ENCODE measurements at places on chromosomes 7 and 10. TPM values are rescaled to one million over a fixed set of nuclear protein-coding genes. Genes with fewer than 3 reads are reported as not detected.

DNA sequence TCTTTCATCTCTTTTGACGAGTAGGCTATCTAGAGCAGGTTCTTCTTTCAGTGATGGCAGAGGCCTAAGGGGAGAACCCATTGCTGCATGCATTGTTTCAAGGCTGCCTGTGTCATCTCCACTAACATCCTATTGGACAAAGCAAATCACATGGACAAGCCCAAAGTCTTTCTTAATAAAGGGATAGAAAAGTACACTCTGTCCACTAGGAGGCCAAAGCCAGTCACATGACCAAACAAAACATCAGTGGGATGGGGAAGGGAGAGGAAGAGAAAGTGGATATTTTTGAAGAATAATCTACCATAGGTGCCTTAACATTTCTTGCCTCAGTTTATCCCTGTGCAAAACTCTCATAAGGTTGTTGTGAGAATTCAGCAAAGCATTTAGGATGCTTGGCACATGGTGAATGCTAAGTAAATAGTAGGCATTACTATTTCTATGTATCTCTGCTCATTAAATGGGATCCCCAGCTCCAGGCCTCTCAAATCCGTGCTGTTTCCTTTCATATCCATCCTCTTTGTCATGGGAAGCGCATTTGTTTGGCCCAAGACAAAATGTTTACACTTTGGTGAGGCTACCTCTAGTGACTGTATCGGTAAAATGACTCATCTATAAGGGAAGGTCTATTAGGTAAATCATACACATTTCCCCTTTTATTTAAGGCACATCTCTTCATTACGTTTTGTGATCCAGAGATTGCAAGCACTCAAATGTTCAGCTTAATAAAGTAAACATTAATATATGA lies 16.7 kb upstream of the CADPS2 start:
- no peak overlapping the region for H3K4me3 ChIP-seq
- DNase-seq, result no peak
- no peaks in the 10 kb centered on the region for H3K27me3 ChIP-seq
- H3K36me3 ChIP-seq, result no peaks in the 10 kb centered on the region

GRCh38 chr10:48625826-48626134 lies 20.9 kb upstream of the ARHGAP22 start:
- no peak for DNase-seq
- no peaks in the 10 kb centered on the region for H3K4me1 ChIP-seq
- H3K27ac ChIP-seq, result no peak overlapping the region
- no peaks in the 10 kb centered on the region for H3K36me3 ChIP-seq
- no peaks in the 10 kb centered on the region for H3K27me3 ChIP-seq

- H3K4me1 ChIP-seq, result no peaks in the 10 kb centered on the region
- peaks cover 6% of the 10 kb centered on the region for H3K27me3 ChIP-seq
- no peak overlapping the region for H3K27ac ChIP-seq
- no peak overlapping the region for H3K4me3 ChIP-seq
- DNase-seq, result no peak
Observed at GRCh38 chr10:71088054-71088453, 124.3 kb upstream of the UNC5B start.

DNA sequence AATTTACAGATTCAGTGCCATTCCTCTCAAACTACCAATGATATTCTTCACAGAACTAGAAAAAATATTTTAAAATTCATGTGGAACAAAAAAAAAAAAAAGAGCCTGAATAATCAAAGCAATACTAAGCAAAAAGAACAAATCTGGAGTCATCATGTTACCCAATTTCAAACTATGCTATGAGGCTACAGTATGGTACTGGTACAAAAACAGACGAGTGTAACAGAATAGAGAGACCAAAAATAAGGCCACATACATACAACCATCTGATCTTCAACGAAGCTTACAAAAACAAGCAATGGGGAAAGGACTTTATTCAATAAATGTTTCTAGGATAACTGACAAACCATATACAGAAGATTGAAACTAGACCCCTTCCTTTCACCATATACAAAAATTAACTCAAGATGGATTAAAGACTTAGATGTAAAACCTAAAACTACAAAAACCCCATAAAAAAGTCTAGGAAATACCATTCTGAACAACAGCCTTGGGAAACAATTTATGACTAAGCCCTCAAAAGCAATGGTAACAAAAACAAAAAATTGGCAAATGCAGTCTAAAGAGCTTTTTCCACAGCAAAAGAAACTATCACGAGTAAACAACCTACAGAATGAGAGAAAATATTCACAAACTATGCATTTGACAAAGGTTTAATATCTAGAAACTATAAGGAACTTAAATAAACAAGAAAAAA lies 207.7 kb downstream of the PTN start:
- H3K4me3 ChIP-seq, result no peak overlapping the region
- no peaks in the 10 kb centered on the region for H3K4me1 ChIP-seq
- H3K36me3 ChIP-seq, result no peaks in the 10 kb centered on the region
- no peak overlapping the region for H3K27ac ChIP-seq

DNA sequence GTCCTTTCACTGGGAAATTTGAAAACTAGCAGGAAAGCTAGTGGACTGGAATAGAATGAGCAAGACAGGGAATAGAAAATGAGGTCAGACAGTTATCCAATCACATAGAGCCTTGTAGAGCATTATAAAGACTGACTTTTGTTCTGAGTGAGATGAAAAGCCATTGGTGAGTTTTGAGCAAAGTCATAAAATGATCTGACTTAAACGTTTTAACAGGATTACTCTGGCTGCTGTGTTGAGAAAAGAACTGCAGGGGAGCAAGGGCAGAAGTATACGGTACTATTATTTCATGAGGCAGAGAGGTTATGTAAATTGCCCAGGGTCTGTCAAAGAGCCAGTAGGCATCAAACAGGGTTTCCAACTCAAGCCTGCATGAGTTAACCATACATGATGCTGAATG lies 393.4 kb downstream of the TFEC start:
- H3K4me1 ChIP-seq, result no peaks in the 10 kb centered on the region
- DNase-seq, result no peak

DNA sequence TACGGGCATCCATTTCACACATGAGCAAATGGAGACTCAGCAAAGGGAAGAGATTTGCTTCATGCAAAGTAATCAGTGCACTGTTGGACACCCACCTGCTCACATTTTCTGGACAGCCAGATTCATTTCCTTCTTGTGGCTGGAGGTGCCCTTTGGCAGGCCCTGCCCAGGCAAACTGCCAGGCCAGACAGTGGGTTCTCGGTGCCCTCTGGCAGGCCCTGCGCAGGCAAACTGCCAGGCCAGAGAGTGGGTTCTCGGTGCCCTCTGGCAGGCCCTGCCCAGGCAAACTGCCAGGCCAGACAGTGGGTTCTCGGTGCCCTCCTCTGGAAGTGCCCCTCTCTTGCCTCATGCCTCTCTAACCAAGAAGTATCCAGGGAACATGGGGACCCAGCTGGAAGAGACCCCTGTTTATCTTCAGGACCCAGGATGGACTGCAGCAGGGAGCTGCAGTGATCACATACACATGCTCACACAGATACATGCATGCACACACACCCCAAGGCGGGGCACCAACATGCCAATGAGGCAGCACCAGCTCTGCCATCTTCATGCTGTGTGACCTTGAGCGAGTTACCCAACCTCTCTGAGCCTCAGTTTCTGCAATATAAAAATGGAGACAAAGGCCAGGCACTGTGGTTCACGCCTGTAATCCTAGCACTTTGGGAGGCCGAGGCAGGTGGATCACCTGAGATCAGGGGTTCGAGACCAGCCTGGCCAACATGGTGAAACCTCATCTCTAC lies 67.1 kb downstream of the OAT start:
- H3K27me3 ChIP-seq, result peaks cover 10% of the 10 kb centered on the region
- no peaks in the 10 kb centered on the region for H3K36me3 ChIP-seq
- no peak for DNase-seq
- H3K4me3 ChIP-seq, result no peak overlapping the region

DNA sequence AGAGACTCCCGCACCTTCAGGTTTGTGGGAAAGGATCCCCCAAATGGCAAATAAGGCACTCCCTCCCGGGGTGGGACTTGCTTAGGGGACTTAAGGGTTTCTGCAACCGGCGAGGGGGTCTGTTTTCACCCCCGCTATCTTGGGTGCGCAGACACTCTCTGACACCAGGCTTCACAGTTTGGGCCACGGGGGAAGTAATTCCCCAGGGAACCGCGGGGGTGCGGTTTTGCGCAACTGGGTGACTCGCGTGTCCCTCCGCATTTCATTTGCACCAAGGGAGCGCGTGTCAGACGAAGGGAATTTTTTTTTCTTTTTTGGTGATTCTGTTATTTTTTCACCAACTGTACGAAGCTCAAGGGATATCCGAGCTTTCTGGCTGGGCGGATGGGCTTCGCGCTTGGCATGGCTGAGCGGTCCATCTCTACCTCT lies 1.7 kb downstream of the GRM8 start:
- H3K4me1 ChIP-seq, result peaks cover 10% of the 10 kb centered on the region
- H3K27ac ChIP-seq, result no peak overlapping the region
- no peak for DNase-seq
- no peaks in the 10 kb centered on the region for H3K36me3 ChIP-seq
- peaks cover 58% of the 10 kb centered on the region for H3K27me3 ChIP-seq
- H3K4me3 ChIP-seq, result no peak overlapping the region

GRCh38 chr10:12868229-12868628 lies 133.3 kb downstream of the CCDC3 start:
- H3K4me3 ChIP-seq, result no peak overlapping the region
- no peaks in the 10 kb centered on the region for H3K4me1 ChIP-seq
- DNase-seq, result no peak
- no peaks in the 10 kb centered on the region for H3K36me3 ChIP-seq

- no peaks in the 10 kb centered on the region for H3K36me3 ChIP-seq
- H3K27ac ChIP-seq, result no peak overlapping the region
- no peak for DNase-seq
- no peak overlapping the region for H3K4me3 ChIP-seq
Observed at GRCh38 chr10:51106311-51106945, 32.1 kb downstream of the PRKG1 start.

DNA sequence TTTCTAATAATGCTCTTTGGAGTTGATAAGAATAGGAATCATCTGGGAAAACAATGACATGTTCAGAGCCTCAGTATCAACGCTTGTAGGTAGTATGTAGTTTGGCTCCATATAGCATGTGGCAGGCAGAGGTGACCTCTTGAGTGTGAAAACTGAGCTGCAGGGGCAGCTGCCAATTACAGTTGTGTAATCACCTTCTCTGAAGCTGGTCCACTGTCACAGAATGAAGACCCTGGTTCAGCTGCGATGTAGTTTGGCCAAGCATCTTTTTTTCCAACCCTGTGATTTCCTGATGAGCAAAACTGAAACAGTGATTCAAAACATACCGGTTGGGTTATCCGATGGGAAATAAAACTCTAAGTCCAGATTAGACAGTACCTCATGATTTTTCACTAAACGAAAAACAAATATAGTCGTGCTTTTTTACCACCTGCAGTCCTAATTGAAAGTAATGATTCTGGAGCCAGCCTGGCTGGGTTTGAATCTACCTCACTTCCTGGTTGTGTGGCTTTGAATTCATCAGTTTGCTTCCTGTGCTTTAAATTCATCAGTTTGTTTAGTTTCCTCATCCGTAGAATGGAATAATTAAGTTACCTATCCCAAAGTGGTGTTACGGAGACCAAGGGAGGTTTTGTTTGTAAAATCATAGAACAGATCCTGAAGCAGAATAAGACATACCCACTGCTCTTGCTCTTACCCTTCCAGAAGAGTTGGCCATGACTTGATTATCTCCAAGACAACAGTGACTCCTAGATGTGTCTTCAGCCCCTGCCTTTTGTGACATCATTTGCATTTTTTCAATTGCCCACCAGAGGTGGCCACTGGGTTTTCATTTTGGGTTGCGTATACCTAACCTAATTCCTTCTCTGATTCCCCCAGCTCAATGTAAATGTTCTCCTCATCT lies 87.4 kb downstream of the CELF2 start:
- no peak overlapping the region for H3K27ac ChIP-seq
- no peaks in the 10 kb centered on the region for H3K36me3 ChIP-seq

The CAMK1D gene
- 2.0 TPM for total RNA-seq

The GRID2IP gene
- total RNA-seq, result not detected

The NPFFR1 gene
- total RNA-seq, result not detected

The AKR1C8 gene
- total RNA-seq, result 0.51 TPM

The CDK1 gene
- 0.56 TPM for total RNA-seq

Data from heart right ventricle (tissue), 16 donors.